ENCODE measurements at places on chromosomes 5 and 9.

DNA sequence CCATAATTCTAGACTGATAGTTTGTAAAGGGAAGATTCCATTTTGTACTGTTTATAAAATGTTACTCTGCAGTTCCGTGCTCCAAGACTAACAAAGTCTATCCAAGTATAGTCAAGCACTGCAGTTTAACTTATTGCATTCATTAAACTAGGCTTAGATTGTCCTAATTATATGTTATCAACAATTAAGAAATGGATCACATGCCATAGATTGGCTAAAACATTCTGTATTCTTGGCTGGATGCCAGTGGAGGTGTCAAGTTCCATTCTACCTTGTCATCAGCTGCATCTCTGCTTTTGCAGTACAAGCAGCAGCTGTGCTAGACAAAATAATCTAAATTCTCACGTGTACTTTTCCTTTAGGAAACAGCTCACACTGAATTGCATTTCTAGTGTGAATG lies 69.4 kb upstream of the MEF2C start:
- peak; percentile 9 for DNase-seq

DNA sequence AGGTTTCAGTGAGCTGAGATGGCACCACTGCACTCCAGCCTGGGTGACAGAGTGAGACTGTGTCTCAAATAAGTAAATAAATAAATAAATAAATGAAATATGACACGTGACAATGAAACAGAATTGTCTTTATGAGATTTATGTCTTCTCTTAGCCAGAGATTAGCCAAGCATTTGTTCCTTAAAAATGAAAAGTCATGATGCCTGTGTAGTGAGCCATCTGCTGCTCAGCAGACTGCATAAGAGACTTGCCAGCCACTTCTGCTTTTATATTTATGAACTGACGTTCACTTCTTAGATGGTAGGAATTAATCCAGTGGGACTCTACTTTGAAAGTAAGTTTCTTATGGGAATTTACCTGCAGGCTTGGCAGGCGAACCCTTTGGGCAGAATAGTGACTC lies 227.4 kb downstream of the NR3C1 start:
- DNase-seq: no peak

DNA sequence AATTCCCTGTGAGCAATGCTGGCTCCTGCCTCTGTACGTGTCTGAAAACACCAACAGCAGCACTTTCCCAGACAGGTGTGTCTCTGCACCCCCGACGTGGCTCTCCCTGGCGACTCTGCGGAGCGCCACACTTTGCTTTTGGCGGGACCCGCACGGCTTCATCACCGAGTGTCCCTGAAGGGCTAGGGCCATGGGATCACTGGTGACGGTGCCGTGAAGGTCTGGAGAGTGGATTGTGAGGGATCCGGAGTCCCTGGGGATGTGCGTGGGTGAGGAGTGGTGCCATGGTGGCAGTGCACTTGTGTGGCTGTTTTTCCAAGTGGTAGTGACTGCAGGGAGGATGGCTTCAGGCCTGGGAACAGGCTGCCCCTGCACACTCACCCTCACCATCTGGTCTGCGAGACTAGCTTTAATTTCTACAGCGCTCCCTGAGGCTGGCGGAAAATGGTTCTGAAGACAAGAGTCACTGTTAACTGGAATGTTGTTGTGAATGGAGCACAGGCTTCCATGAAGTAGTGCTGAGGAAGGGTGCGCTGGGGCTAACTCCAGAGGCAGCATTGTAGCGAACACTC lies 3.2 kb downstream of the NKD2 start:
- DNase-seq: no peak

GRCh38 chr9:86706391-86706790 lies 240.9 kb downstream of the GAS1 start:
- DNase-seq: peak; percentile 31

DNA sequence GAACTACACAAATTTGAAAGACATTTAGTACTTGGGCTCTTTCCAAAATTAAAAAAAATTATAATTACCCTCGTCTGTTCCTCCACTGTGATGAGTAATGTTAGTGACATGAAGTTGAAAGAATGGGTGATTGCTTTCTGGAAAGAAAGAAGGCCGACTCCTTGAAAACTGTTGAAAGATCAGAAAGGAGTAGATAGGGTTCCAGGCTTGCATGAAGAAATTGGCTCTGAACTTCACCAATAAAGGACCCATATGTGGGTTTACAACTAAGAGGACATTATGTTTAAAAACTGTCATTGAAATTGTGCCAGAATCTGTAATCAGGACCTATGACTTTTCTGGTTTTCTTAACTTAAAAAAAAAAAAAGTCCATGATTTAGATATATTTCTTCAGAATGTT lies 20.7 kb upstream of the MOCS2 start:
- peak; percentile 76 for DNase-seq

DNA sequence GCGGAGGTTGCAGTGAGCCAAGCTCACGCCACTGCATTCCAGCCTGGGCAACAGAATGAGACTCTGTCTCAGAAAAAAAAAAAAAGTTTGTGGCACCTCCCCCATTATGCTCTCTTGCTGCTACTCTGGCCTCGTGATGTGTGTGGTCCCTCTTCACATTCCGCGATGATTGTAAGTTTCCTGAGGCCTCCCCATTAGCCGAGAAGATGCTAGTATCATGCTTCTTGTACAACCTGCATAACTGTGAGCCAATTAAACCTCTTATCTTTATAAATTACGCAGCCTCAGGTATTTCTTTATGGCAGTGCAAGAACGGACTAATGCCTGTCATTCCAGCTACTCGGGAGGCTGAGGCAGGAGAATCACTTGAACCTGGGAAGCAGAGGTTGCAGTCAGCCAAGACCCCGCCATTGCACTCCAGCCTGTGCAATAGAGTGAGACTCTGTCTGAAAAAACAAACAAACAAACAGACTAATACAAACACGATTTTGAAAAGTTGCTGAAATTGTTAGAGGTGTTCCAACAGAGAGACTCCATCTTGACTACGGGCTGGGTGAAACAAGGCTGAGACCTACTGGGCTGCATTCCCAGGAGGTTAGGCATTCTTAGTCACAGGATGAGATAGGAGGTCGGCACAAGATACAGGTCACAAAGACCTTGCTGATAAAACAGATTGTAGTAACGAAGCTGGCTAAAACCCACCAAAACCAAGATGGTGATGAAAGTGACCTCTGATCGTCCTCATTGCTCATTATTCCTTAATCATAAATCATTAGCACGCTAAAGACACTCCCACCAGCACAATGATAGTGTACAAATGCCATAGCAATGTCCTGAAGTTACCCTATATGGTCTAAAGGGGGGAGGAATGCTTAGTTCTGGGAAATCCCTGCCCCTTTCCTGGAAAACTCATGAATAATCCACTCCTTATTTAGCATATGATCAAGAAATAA lies 8.3 kb upstream of the AFF4 start:
- DNase-seq: peak; percentile 69

DNA sequence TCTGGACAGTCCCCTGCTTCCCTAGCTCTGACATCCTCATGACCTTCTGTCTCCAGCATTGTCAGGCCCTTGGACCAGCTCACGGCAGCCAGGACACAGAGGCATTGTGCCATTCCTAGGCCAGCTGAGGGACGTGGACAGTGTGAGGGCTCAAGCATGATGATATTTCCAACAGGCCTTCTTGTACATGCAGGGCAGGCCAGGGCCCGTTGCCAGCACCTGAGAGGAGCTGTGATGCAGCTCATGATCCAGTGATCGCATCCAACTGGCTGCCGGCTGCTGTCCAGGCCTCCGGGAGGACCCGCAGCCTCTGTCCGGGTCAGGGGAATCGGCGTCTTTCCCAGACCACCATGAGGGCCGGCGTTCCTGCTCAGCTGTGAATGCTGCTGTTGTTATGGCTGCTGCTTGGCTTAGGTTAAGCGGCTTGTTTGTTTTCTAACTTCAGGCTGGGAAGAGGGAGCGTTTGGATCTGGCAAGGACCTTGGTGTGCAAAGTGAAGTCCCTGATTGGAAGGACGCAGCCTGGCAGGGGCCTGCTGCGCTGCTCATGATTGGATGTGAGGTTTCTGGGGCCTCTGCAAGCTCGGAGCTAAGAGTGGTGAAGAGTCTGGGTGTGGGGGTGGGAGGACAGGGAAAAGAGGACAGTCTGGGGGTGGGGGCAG lies 53.8 kb downstream of the PDZD2 start:
- DNase-seq: no peak

DNA sequence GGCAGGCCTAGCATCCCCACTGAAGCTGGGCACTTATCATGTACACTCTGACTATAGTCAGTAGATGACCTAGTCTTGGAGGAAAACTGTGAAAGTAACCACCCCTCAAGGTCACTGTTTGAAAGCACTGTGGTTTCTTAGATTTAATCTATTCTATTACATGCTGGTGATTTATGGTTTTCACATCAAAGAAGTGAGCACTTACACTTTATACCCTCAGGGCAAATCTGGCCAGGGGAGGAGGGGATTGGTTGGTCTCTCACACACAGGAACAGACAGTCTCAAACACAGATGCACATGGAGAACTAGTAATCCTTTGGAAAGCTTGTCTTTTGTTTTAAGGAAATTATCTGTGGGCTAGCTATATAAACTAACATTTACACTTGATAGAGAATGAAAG lies 17.9 kb upstream of the SPIN1 start:
- DNase-seq: peak; percentile 39

All from EH (cell line).